ENCODE measurements at places on chromosomes 5 and 9.
A peak's percentile ranks its signal among the peaks of the same experiment; 100 is the strongest.

DNA sequence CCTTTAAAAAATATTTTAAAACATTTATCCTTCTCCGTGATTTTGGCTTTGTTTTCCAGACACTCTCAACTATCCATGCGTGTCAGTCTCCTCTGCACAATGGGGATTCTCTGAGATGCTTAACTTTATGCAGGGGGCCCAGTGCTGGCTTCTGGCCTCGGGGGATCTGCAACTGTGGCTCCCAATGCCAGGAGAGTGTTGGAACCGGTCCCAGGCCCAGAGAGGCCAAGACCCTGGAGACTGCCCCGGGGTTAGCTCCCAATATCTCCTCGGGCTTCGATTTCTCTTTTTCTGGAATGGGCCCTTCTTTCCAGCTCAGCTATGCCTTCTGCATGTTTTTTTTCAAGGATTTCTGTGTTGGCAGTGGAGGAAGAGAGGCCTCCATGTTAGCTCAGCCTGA is 20.1 kb upstream of the SARDH start:
- DNase-seq = no peak

GRCh38 chr5:78512435-78512834 is 136.1 kb downstream of the LHFPL2 start:
- DNase-seq = no peak

- DNase-seq = no peak
These were observed 18.3 kb downstream of the RANBP17 start for GRCh38 chr5:170880084-170880483.

GRCh38 chr9:126296687-126297086 is 29.9 kb upstream of the MVB12B start:
- DNase-seq = no peak

- DNase-seq = no peak
These were observed 168.5 kb downstream of the PLPPR1 start for GRCh38 chr9:101197026-101197425.

- DNase-seq = no peak
These were observed 38.8 kb downstream of the ITGA2 start for GRCh38 chr5:53027913-53028312.

- DNase-seq = no peak
These were observed 72.5 kb downstream of the STK10 start for GRCh38 chr5:172115541-172115982.

GRCh38 chr9:9352877-9353481 is 1259.8 kb downstream of the PTPRD start:
- DNase-seq = no peak

GRCh38 chr9:13445103-13445500 is 165.6 kb upstream of the MPDZ start:
- no peak for DNase-seq

DNA sequence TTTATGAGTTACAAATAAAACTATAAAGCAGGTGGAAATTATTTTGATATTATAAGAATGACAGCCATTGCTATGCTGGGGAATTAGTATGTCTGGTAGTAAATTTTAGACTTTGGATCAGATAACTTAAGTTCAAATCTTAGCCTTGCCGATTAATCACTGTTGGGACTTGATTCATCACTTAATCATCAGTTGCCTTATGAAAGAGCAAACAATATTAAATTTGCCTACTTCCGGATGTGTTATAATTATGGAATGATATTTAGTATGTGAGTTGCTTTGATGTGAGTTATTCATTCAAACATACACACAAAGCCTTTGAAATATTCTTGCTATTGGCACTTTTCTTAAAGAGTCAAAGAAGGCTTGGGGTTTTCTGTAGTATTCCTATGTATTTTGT is 717.7 kb downstream of the BRINP1 start:
- no peak for DNase-seq

DNA sequence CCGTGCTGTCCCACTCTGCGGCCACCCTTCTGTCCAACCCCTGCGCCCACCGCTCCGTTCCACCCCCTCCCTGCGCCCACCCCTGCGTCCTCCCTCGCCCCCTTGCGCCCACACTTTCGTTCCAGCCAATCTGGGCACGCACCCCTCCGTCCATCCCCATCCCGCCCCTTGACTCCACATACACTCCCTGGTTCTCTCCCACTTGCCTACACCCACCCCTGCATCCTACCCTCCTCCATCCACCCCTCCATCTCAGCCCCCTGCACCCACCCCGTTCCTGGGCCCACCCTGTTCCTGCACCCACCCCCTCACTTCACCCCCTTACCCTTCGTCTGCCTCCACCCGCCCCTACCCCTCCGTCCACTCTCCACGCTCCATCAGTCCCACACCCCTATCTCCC is 7.0 kb downstream of the ADAMTS13 start:
- DNase-seq = peak; percentile 79

DNA sequence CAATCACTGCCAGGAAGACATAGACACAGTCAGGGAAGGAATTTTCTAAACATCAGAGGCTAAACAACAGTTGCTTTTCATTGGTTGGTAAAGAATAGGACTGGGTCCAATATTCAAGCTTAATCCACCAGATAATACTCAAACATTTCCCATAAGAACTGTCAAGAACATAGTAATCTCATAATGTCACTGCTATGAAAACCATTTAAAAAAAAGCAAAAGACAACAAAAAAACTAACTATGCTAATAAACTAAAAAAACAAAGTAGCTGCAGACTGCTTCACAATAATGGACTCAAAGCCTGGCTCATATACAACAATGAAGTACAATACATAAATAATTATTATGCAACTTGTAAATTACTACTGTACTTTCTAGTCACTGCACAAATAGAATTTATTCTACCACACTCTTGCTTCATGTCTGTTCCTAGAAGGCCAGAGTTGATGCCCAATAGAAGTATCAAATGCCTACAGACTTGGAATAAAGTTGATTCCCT is 148.7 kb downstream of the MLLT3 start:
- no peak for DNase-seq

DNA sequence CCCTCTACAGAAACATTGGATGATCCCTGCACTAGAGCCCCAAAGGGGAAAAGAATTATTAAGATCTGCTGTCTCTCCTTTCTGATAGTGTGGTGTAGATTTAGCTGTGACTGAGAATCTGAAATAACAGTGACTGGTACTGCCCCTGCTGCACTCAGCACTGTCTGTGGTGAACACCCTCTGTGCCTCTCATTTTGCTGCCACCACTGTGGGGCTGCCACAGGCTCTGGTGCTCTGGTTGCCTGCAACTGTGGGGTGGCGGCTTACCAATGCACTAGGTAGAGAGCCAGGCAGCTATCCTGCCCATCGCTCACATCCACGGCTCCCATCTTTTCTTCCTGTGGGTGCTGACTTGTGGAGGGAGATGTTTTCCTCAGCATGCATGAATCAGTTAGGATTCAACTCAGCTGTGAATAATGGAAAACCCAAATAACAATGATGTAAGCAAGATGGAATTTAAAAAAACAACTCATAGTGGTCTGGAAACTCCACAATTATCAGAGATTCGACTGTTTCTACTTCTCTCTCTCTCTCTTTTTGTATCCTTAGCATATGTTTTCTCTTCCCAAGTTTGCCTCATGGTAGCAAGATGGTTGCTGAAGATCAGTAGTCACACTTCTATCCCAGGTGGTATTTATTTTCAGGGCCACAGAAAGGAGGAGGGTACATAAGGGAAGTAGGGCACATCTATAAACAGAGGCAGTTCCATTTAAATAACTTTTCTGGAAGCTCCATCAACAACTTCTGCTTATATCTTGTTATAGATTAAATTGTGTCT is 99.8 kb upstream of the DAP start:
- no peak for DNase-seq

DNA sequence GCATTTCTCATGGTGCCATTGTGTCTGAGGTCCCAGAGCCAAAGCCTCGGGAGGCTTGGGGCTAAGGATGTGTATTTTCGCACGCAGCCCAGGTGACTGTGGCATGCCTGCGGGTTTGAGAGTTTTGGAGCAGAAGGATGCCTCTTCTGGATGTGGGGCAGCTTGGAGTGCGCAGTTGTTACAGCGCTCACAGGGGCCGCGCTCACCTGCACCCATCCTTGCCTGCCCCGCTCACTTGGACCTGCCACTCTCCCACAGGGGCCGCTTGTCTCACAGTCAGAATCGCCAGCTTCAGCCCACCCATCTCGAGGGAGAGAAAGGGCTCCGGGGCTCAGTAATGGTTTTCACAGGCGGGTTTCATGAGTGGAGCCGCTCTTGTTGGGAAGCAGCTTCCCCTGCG is 132.9 kb downstream of the MVB12B start:
- no peak for DNase-seq

- no peak for DNase-seq
These were observed 145.3 kb downstream of the MLLT3 start for GRCh38 chr9:20476912-20477521.

GRCh38 chr9:135869909-135870308 is 37.4 kb downstream of the CAMSAP1 start:
- DNase-seq = no peak

- no peak for DNase-seq
These were observed 63.7 kb upstream of the PAM start for GRCh38 chr5:102691434-102691833.

- DNase-seq = peak; percentile 23
These were observed 39.2 kb upstream of the ELOVL7 start for GRCh38 chr5:60883229-60883628.

DNA sequence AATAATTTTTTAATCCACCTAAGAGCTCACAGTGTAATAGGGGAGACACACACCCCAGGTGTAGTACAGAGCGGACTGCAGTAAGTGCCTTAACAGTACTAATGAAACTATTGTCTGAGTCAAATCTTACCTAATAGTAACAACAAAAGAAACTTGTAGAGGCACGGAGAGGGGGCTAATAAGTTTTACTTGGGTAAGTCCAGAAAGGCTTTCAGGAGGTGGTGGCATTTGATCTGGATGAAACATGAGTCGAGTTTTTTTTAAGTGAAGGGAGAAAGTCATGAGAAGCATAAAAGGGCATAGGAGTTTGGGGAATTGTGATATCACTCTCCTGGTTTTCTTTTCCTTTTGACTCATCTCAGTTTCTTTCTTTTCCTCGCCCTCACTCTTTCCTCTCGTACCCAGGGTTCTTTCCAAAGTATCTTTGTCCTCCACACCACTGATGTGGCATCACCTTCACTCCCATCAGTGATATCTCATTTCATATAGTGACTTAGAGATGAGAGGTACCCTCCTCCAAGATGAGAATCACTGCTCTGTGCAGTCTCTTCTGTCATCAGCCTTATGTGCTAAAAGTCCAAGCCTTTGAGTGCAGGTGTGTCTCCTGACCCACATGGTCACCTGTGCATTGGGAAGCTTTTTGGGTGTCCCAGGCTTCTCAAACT is 2.0 kb downstream of the CTNNA1 start:
- DNase-seq = no peak

- no peak for DNase-seq
These were observed 63.6 kb upstream of the JAK2 start for GRCh38 chr9:4921449-4921848.

- DNase-seq = no peak
These were observed 634.4 kb upstream of the WWC1 start for GRCh38 chr5:167657016-167657415.

DNA sequence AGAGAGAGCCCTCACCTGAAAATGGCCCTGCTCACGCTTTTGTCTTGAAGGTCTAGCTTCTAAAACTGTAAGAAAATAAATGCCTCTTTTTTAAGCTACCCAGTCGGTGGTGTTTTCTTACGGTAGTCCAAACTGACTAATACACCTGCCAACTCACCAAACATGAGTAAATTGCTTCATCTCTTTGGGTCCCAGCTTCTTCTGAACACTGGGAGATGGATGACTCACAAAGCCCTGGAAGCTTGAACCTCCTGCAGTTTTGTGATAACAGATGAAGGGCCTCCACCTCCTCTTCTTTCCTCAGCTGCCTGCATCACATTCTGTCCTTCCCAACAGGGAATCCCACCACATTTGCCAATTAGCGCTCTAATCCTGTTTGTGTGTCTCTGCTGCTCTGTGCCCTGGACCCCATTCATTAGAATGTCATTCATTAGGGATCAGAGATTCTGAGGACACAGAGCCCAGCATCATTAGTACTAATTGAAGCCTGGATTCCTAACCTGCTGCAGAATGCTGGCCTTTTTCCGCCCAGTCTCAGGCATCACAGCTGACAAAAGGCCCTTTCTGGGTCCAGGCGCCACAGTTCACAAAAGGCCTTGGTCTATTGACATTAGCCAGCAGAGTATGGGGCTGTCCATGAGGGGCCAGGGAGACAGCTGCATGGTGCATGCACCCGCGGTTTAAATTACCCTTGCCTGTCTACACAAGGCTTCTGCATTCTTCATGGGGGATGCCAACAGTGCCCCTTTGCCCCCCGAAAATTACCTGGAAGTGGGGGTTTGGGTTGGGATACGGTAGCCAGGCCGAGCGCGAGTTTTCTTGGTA is 349.3 kb downstream of the SEMA5A start:
- DNase-seq = no peak

DNA sequence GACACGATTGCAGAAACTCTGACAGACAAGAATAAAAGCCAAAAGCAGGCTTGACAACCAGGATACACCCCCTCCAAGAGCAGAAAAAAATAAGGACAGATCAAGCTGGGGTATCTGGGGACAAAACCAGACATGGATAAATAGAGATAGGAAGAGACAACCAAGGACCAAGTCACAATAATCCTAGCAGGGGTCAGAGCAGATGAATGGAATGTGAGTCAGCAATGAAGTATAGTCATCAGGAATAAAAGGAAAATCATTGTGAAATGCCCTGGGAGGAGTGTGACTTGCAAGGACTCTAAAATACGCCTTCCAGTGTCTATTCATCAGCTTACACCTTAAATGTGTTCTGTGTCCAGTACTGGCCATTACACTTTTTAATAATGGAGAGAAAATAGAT is 206.8 kb downstream of the CAAP1 start:
- no peak for DNase-seq

GRCh38 chr9:16352791-16353401 is 517.6 kb downstream of the BNC2 start:
- DNase-seq = no peak

- no peak for DNase-seq
These were observed 46.5 kb upstream of the FRRS1L start for GRCh38 chr9:109213285-109214121.

- no peak for DNase-seq
These were observed 213.2 kb downstream of the ESM1 start for GRCh38 chr5:54772231-54772630.

DNA sequence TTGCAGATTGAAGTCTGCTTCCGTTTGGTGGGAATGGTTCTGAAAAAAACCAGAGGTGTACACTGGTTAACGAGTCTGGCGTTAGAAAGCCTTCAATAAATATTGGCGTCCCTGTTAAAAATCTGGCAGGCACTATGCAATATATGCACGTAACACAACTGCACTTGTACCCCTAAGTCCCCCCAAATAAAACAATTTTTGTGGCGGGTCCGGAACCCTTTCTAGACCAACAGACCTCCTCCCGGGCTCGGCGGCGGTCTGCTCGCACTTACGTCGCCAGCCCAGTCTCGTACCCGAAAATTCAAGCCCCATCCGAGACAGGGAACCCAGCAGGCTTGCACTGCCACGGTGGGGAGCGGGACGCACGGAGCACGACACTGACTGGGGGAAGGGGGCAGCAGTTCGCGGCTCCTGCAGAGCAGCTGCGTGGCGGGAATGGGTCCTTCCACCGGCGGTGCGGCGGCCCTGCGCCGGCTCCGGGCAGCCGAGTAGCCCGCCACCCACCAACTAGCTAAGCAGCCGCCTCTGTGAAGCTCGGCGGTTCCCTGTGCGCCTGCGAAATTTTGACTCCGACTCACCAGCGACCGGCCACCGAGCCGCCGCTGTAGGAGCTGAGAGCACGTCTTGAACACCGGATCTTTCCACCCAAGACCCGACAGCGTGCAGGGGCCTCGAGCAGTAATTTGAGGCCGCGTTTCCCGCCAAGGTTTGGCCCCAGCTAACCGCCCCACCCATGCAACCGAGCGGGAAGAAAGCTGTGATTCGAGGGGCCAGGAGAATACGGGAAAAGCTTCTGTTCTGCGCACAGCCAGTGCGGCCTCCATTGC is 3.9 kb downstream of the MCIDAS start:
- peak; percentile 48 for DNase-seq

- no peak for DNase-seq
These were observed 161.1 kb upstream of the PANK3 start for GRCh38 chr5:168740092-168740800.

Data from iPS-NIHi11 (cell line).